ENCODE measurements at places on chromosomes 4 and X. TPM values are rescaled to one million over a fixed set of nuclear protein-coding genes. Genes with fewer than 3 reads are reported as not detected.

APLN gene
- total RNA-seq, result 31.4 TPM

MAGEA12 gene
- not detected for total RNA-seq

FAM9C gene
- not detected for total RNA-seq

SPANXC gene
- not detected for total RNA-seq

Data from cardiac atrium fibroblast (primary cell).